Renal cortical epithelial cell (primary cell): ENCODE measurements at places on chromosomes 5 and 9. TPM values are rescaled to one million over a fixed set of nuclear protein-coding genes. Genes with fewer than 3 reads are reported as not detected.

The RNF20 gene
- 19.4 and 47.3 TPM in 2 replicates for total RNA-seq

The IRX1 gene
- 3.3 and 11.7 TPM in 2 replicates for total RNA-seq

The STK32A gene
- total RNA-seq, result 0.69 and 3.0 TPM in 2 replicates

The SLC2A6 gene
- total RNA-seq, result 21.7 and 60.1 TPM in 2 replicates

The PCDHA9 gene
- 0.99 TPM in 1 of 2 replicates, not detected in the other for total RNA-seq

The S100Z gene
- total RNA-seq, result not detected in 2 replicates

The ANKRD31 gene
- under 0.01 and 0.25 TPM in 2 replicates for total RNA-seq

The HTR4 gene
- not detected in 2 replicates for total RNA-seq

The TMEM232 gene
- 2.3 and 9.1 TPM in 2 replicates for total RNA-seq

The IRGM gene
- not detected in 2 replicates for total RNA-seq
